ENCODE measurements at places on chromosomes 6 and 20. TPM values are rescaled to one million over a fixed set of nuclear protein-coding genes. Genes with fewer than 3 reads are reported as not detected.

The C6orf132 gene
- total RNA-seq, result 1.3 TPM

The SMLR1 gene
- not detected for total RNA-seq

DNA sequence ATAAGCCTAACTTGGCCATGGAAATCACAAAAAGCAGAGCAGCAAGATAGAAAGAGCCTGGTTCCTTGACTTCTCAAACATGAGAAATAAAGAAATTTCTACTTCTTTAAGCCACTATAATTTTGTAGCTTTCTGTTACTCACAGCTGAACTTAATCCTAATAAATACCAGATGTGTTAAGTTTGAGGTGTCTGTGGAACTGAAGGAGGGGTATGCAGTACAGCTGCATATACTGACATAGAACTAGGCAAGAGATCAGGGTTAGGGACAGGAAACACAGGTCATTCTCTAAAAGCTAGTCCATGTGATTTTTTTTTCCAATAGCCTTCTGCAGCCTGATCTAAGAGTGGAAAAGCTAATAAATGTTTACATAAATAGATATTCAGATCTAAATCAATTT, 123.9 kb downstream of the COL12A1 start:
- no peak for DNase-seq
- H3K4me3 ChIP-seq, result no peak overlapping the region
- H3K27ac ChIP-seq, result no peak overlapping the region
- H3K27me3 ChIP-seq, result no peaks in the 10 kb centered on the region

DNA sequence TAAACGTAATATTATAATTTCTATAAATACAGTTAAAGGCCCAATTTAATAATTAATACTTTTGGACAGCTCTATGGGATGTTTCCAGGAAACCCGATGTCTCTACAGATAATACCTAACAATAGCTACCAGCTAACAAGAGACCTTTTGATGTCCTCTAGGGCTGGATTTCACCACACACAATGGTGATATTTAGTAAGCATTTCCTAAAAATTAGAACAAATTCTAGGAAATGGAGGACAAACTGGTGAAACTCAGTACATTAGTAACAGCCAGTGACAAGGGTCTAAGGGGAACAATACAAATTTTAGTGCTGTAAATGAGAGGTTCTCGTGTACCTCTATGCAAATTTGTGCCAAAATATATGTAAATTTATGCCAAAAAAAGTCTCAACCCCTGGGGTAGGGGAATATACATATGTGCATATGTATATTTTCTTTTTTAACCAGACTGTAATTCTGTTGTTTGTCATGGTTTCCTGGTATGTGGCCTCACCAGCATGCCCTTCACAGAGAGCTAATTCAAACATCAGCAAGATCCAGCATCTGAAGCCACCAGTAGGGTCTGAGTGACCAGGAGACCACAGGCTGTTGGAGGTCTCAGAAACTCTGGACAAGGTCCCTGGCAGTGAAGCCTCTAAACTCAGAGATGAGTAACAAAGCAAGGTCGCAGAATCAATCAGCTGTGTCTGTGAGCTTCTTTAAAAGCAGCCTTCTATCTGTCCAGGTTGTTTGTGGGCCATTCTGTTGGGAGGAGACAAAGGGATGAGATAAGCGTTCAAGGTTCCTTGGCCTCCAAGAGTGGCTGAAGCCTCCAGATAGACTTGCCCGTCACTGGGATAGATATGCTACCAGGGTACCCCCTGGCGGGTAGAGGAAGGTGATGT, 235.1 kb upstream of the RREB1 start:
- no peaks in the 10 kb centered on the region for H3K4me1 ChIP-seq
- DNase-seq, result no peak
- H3K27me3 ChIP-seq, result no peaks in the 10 kb centered on the region
- no peaks in the 10 kb centered on the region for H3K36me3 ChIP-seq

GRCh38 chr6:127119102-127120022, 891 bp downstream of the RSPO3 start:
- no peaks in the 10 kb centered on the region for H3K36me3 ChIP-seq
- H3K27ac ChIP-seq, result no peak overlapping the region
- peaks cover 4% of the 10 kb centered on the region for H3K27me3 ChIP-seq
- no peak for DNase-seq
- peaks cover 4% of the 10 kb centered on the region for H3K4me1 ChIP-seq

GRCh38 chr6:44316481-44316880, 3.3 kb upstream of the AARS2 start:
- no peaks in the 10 kb centered on the region for H3K36me3 ChIP-seq
- no peak for DNase-seq
- peaks cover 5% of the 10 kb centered on the region for H3K4me1 ChIP-seq
- no peaks in the 10 kb centered on the region for H3K27me3 ChIP-seq
- H3K27ac ChIP-seq, result no peak overlapping the region

DNA sequence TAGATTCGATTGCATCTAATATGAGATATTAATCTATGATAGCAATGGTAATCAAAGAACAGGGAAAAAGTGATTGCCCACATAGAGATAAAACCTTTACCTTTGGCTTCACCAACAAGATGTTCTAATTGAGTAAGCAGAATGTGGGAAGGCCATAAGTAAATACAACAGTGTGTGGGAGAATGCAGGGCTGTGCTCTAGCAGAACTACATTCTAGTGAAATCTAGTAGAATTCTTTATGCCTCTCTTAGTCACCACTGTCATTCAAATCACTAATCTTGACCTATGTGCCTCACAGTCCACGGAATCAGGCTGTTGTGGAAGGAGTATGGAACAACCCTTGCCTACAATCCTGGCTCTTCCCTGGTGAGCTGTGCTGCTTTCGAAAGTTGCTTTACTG, 30.4 kb upstream of the MCM9 start:
- H3K4me1 ChIP-seq, result no peaks in the 10 kb centered on the region
- no peak overlapping the region for H3K4me3 ChIP-seq
- H3K36me3 ChIP-seq, result no peaks in the 10 kb centered on the region

DNA sequence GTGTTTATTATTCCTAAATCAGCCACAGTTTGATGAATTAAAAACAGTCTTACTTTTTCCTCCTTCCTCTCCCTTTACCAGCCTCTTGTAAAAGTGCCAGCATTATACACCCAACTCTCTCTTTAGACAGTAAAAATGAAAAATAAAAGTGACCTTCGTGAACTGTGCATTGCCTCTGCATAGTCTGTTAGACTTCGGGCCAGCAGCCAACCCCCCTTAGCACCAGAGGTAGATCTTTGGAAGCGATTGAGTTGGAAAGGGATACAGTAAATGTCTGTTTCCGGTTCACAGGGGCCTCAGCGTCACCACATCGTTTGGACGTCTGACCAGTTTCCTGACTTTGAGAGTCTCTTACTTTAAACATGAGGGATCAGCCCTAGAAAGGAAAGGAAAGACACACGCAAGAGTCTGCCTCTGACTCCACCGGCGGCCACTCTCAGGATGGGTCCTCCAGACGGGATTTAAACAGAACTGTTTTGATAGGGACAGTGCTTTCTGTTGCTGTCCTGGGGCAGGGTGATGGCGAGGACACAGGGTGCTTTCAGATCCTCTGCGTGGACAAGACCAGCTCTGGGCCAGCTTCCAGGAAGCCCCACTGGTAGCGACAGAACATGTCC, 206.6 kb upstream of the PREP start:
- no peaks in the 10 kb centered on the region for H3K4me1 ChIP-seq
- H3K27ac ChIP-seq, result no peak overlapping the region
- no peaks in the 10 kb centered on the region for H3K36me3 ChIP-seq
- DNase-seq, result no peak
- H3K4me3 ChIP-seq, result no peak overlapping the region

DNA sequence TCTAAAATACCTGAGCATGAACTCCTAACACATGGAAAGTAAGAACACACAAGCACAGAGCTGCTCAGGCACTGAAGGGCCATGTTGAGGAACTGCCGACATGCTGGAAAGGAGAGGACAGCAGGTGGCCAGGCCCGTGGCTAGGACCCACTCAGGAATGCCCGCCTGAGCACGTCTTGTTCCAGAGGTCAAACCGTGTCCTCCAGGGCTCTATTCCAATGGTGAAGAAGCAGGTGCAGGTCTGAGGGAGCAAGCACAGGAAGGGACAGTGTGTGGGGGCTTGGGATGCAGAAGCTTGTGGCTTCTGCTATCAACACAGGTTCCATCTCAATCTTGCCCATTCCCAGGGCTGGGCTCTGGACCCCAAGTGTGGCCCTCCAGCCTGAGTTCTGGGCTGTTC, 20.7 kb downstream of the CST9L start:
- peak; percentile 38 for DNase-seq
- no peak overlapping the region for H3K4me3 ChIP-seq
- H3K27me3 ChIP-seq, result no peaks in the 10 kb centered on the region
- H3K36me3 ChIP-seq, result no peaks in the 10 kb centered on the region
- no peaks in the 10 kb centered on the region for H3K4me1 ChIP-seq
- H3K27ac ChIP-seq, result no peak overlapping the region

GRCh38 chr6:79404677-79405076, 132.6 kb downstream of the LCA5 start:
- DNase-seq, result no peak
- H3K4me3 ChIP-seq, result no peak overlapping the region
- no peaks in the 10 kb centered on the region for H3K4me1 ChIP-seq
- no peak overlapping the region for H3K27ac ChIP-seq
- no peaks in the 10 kb centered on the region for H3K36me3 ChIP-seq

DNA sequence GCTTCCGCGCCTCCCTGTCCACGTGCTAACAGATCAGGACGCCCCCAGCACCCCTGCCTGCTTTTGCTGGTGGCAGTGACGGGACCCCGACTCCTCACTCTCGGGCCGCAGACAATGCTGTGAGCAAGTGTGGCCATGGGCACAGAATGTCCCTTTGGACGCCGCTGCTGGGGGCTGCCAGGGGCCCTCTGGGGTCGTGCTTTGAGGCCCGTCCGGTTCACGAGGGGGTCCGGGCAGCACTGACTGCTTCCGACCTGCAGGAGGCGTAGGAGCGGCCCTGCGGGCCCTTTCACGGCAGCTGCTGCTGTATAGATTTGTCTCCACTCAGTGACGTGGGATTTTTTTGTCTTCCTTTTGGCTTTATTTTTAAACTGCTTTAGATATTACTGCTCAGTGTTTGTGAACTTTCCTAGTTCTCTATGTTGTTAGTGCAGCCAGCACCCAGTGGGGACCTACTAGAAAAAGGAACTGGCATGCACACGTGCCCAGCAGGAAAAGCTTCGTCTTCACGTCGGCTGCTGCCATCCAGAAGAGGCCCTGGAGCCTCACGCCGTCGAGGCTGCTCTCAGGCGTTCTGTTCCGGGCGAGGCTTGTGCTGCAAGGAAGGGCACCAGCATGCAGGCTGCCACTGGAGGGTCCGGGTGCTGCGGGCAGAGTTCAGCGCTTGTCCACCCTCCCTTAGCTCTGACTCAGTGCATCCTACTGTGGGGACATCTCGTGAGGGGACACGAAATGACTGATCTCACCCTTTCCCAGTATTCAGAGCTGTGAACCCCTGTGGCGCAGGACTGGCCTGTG, 21.7 kb downstream of the UCKL1 start:
- no peak overlapping the region for H3K4me3 ChIP-seq
- H3K4me1 ChIP-seq, result no peaks in the 10 kb centered on the region
- no peak overlapping the region for H3K27ac ChIP-seq
- H3K27me3 ChIP-seq, result no peaks in the 10 kb centered on the region

GRCh38 chr20:16364320-16364687, 208.9 kb downstream of the KIF16B start:
- no peaks in the 10 kb centered on the region for H3K27me3 ChIP-seq
- no peak for DNase-seq
- no peak overlapping the region for H3K27ac ChIP-seq
- H3K36me3 ChIP-seq, result no peaks in the 10 kb centered on the region
- no peak overlapping the region for H3K4me3 ChIP-seq

GRCh38 chr20:5727018-5727515, 23.1 kb upstream of the SHLD1 start:
- H3K27ac ChIP-seq, result no peak overlapping the region
- H3K4me3 ChIP-seq, result no peak overlapping the region
- no peaks in the 10 kb centered on the region for H3K27me3 ChIP-seq
- DNase-seq, result no peak
- H3K4me1 ChIP-seq, result no peaks in the 10 kb centered on the region
